DMS153 (cell line): ENCODE measurements at places on chromosomes 5 and 9.

GRCh38 chr9:71479621-71480020, 288.7 kb downstream of the CEMIP2 start:
- no peak for DNase-seq

- DNase-seq, result no peak
These were observed 2.7 kb downstream of the RGMB start for GRCh38 chr5:98776066-98776705.

DNA sequence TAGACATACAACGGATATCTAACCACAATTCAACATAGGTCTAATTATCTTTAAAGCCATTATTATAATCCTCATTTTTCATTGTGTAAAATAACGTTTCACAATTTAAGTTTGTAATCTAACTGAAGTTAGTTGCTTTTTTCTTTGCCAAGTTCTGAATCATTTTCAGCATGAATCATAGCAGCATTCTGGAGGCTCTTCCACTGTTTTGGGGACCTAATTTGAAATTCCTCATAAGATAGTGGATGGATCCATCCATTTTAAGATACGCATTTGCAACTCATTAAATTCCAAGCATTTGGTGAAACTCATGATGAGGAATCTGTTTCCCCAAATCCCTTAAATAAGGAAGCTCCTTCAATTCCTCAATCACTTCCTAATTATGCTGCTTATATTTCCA, 447.1 kb upstream of the CDH10 start:
- no peak for DNase-seq

GRCh38 chr9:124179196-124180071, 78.3 kb upstream of the NEK6 start:
- no peak for DNase-seq

- DNase-seq, result no peak
These were observed 76.4 kb upstream of the SMARCA2 start for GRCh38 chr9:1938675-1939170.

DNA sequence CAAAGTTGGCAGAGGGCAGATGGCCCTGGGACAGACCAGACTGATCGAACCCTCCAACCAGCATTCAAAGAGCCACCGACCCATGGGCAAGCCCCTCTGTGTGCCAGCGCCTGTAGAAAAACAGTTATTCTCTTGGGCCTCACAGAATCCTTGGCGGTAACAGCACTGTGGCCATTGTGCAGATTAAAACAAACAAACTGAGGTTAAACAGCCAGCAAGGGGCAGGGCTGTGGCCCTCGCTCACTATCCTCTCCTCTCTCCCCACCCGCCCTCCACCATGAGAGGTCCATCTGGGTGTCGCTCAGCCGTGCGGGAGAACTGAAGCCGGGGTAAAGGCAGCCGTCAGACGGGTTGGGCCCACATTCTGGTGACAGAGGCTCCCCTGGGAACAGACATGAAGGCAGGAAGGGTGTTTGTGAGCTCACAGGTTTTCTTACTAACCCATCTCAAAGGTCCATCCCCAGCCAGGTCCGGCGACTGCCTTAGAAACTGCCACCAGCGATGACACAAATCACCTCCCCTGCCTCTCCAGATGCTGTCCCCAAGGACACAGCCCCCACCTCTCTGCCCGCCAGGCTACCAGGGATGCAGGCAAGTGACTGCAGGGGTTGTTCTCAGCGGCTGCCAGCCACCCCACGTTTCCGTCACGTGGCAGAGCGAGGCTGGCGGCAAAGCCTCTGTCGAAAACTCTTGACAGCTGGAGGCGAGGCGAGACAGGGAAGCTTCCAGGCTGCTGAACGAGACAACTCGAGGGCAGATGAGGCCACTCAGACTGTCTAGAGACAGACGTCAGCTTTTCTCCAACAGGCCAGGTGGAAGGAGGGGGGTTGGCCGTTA, 75.8 kb upstream of the SARDH start:
- DNase-seq, result no peak

DNA sequence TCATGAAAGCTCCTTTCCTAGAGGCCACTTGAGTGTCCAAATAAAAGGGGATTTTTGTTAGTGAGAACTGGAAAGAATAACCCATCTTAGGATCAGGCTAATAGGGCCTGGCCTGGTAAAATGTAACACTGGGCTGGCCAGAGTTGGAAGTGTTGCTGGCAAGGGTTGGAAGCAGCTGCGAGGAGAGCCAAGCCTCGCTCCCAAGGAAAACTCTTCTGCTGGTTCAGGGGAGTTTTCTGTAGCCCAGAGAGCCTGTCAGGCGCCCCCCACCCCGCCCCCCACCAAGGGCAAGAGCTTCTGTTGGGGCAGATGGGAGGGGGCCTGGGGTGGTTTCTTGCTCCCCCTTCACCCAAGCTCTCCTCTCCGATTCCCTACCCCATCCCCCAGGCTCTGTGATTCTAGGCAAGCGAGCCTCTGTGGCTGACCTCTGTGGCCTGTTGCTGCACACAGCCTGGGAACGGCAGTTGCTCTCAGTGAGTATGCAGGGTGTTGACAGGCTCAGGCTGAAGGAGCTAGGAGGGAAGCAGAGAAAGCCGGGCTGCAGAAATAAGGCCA, 547.8 kb downstream of the CCDC171 start:
- DNase-seq, result no peak

DNA sequence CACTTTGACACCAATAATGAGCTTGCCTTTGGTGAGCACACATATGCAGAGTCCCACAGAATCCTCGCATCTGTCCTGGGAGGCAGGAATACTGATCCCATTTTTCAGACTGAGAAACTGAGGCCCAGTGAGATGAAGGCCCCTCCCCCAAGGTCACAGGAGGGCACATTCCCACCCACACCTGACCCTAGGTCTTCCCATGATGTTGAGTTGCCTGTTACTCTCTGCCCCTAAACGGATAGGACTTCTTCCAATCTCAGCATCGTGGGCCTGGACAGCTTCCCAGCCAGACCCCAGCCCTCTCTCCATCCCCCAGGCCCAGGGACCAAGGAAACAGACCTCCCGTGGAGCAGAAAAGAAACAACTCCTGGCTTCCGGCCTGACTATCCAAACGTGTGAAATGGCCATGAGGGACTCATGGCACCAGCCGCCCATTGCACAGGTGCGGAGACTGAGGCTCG, 877 bp downstream of the SH3GLB2 start:
- DNase-seq, result no peak

GRCh38 chr5:34059977-34060376, 17.0 kb upstream of the C1QTNF3 start:
- DNase-seq, result no peak

- no peak for DNase-seq
These were observed 252.7 kb upstream of the GRIA1 start for GRCh38 chr5:153237671-153238332.

- no peak for DNase-seq
These were observed 166.1 kb upstream of the MOCS2 start for GRCh38 chr5:53275666-53276065.

- no peak for DNase-seq
These were observed at the start of gene FAM163B for GRCh38 chr9:133609311-133610098. TSS of gene FAM163B (minus strand) at chr9:133609389. CDS start at chr9:133580223, 29,166 bp downstream.

DNA sequence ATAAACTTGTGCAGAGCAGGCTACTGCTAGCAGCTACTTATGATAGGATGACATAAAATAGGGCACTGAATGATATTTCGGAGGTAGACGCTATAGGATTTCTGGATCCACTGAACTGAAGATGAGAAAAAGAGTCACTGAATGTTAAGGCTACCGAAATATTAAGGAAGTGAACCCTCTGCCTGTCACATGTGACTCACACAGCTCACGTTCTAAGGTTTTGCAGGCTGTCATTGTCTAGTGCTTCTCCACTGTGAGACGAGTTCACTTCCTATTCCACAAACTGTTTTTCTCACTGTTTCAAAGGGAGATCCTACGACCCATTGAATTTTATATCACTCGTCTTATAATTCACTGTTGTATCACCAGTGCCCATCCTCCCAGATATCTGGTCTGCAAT, 100.8 kb downstream of the CTNND2 start:
- DNase-seq, result no peak

- DNase-seq, result no peak
These were observed 14.7 kb downstream of the CEP72 start for GRCh38 chr5:626850-627249.

- no peak for DNase-seq
These were observed 153.4 kb upstream of the ADRA1B start for GRCh38 chr5:159762921-159763320.

- DNase-seq, result no peak
These were observed 938 bp downstream of the NINJ1 start for GRCh38 chr9:93132946-93133680.
